ENCODE measurements at places on chromosomes 11 and 22.

DNA sequence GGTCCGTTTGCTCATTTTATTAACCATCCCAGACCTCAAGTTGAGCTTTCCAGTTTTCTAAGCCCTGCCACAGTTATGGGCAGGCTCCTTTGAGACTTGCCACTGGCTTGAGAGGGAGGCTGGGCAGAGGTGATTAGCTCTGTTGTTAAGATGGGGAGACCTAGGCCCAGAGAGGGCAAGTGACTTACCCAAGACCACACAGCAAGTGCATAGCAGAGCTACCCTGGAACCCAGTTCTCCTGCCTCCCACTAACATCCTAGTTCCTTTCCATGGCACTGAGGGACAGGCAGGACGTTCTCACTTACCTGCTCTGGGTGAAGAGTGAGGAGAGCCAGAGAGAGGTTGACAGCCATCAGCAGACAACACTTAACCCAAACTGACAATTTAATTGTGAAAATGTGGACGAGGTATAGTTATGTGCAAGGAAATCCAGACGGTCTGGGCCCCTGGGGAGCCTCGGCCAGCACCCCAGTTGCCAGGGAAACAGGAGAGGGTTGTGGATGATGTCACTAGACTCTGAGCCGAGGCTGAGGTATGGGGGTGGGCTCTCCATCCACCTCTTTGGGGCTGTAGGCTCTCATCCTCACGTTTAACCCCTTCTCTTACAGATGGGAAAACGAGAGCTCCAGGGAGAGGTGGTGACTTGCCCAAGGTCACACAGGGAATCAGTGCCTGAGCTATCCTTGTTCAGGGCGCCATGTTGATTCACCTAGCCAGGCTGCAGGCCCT lies 12.3 kb upstream of the WNT11 start:
- DNase-seq, result no peak

DNA sequence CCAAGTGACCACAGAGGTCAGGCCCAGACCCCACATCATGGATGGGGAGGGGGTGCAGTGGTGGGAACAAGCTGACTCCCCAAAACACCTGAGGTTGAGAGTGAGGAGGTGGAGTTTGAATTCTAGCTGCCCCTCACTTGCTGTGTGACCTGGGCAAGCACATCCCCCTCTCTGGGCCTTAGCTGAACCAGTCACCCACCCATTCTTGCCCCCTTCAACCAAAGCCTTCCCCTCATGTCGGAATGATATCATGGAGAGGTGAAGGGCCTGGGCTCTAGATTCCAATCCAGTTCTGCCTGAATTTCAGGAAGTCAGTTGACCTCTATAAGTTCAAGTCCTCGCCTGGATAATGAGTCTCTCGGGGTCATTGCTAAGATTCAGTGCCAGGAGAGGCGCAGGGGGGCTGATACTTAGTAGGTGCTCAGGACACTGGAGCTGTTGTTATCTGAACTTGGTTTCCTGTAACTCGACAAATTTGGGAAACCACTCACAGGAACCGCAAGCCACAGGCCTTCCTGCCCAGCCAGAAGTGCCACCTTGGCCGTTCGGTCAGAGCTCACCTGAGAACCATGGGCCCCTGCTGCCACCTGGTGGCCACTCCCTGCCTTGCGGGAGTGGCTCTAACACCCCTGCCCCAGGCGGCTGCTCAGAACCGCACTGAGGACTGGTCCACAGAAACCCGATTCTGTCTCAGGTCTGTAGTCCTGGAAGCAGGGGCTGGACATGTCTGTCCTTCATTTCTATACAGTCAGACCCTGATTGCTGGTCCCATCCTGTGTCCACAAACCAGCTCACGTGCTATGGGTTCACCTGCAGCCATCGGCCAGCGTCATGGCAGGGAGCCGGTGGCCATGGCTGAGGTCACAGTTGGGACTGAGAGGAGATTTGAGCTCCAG lies 6.9 kb downstream of the CDC42EP1 start:
- DNase-seq, result peak; percentile 87

GRCh38 chr11:45843158-45843924 lies 3.9 kb upstream of the CRY2 start:
- peak; percentile 98 for DNase-seq

GRCh38 chr22:30043161-30043560 lies 37.1 kb upstream of the HORMAD2 start:
- no peak for DNase-seq

GRCh38 chr22:40679964-40680818 lies 907 bp downstream of the MCHR1 start:
- peak; percentile 5 for DNase-seq

DNA sequence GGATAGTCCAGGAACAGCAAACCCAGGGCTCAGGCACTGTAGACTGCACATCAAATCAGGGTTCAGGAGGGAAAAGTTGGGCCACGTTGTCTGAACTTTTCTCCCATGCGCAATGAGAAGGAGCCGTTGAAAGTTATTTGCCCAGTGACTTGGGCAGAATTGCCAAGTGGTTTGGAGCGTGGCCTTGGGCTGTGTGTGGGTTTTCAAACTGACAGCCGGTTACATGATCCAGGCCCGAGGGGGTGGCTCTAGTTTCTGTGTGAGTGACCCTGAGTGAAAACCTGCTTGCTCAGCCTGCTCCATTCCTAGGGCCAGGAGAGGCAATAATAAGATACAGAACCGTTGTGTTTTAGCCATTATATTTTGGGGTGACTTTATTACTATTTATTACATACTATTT lies 20.3 kb downstream of the MB start:
- no peak for DNase-seq

GRCh38 chr11:2752923-2753322 lies 53.1 kb upstream of the KCNQ1OT1 start:
- no peak for DNase-seq

DNA sequence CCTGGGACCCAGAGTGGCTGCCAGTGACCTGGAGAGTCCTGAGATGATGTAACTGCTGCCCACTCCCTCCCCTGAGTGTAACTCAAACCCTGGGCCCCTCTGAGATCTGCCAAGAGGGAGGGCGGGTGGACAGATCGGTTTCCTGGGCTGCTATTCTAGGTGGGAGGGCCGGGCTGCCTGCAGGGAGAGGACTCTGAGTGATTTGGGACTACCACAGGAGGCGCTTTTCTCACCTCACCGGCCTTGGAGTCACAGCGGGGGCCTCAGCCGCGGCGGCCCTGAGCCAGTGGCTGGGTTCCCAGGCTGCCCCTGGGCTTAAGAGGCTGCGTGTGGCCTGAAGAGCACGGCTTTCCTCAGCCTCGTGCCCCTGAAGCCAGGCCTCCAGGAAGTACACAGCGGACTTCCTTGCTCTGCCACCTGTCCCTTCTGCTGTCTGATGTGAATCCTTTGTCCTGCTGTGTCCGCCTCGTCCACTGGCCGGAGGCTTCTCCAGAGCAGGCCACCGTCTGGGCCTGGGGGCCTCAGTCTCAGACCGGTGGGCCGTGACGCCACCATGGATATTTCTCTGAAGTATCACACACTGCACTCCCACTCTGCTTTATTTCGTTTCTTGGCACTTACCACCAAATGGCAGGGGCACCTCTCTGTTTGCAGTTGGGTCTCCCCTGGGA lies 11.5 kb downstream of the RELT start:
- no peak for DNase-seq

- DNase-seq, result no peak
Measured at GRCh38 chr11:11411401-11411985, 58.4 kb upstream of the CSNK2A3 start.

DNA sequence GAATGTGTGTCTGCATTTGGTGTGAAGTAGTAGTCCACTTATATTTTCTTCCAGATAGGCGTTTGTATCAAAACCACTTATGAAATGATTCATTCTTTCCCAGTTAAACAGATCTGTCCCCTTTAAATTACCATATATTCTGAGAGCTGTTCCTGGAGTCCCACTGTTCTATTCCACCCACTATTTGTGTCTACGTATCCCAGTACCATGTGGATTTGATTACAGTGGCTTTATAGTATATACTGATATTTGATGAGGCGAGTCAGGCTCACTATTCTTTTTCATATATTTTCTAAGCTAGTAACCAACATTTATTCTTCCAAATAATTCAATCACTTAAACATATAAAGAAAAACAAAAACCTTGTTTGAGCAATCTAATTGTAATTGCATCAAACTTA lies 81.9 kb upstream of the RASSF10 start:
- no peak for DNase-seq

GRCh38 chr11:129959687-129960086 lies 42.9 kb downstream of the PRDM10 start:
- DNase-seq, result no peak

GRCh38 chr22:44577391-44578109 lies 79.5 kb upstream of the RTL6 start:
- no peak for DNase-seq

GRCh38 chr11:84740050-84740449 lies 887.1 kb downstream of the DLG2 start:
- no peak for DNase-seq

DNA sequence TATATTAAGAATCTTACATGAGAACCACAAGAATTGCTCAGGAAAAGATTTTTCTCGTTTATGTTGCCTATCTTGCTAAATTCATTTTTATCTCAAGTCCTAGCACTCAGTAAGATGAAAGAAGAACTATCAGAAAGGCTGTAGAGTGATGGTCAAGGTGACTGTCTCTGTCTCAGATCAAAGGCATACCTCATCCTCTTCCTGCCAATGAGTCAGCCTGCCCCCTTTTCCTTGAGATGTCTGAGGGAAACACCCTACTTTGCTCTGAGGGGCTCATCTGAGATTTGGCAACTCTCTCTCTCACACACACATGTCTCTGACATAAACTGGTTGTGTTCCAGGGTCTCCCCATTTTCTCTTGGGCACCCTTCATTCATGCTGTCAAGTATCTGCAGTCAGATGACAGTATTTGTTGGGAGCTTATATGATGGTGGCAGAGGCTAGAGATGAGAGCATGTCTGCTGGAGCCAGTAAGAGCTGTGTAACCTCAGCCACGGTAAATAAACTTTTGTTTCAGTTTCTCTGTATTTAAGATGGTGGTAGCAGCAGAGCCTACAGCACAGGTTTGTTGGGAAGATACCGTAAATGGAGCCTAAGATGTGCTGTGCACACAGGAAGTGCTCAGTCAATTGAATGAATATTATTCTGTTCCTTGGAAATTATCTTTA lies 1.6 kb downstream of the MMP27 start:
- DNase-seq, result no peak

- peak; percentile 81 for DNase-seq
Measured at GRCh38 chr11:92295175-92296137, 70.8 kb downstream of the FAT3 start.

- DNase-seq, result no peak
Measured at GRCh38 chr11:44868455-44869421, 81.9 kb downstream of the TP53I11 start.

GRCh38 chr11:68211546-68211945 lies 1.6 kb downstream of the KMT5B start:
- DNase-seq, result peak; percentile 68

DNA sequence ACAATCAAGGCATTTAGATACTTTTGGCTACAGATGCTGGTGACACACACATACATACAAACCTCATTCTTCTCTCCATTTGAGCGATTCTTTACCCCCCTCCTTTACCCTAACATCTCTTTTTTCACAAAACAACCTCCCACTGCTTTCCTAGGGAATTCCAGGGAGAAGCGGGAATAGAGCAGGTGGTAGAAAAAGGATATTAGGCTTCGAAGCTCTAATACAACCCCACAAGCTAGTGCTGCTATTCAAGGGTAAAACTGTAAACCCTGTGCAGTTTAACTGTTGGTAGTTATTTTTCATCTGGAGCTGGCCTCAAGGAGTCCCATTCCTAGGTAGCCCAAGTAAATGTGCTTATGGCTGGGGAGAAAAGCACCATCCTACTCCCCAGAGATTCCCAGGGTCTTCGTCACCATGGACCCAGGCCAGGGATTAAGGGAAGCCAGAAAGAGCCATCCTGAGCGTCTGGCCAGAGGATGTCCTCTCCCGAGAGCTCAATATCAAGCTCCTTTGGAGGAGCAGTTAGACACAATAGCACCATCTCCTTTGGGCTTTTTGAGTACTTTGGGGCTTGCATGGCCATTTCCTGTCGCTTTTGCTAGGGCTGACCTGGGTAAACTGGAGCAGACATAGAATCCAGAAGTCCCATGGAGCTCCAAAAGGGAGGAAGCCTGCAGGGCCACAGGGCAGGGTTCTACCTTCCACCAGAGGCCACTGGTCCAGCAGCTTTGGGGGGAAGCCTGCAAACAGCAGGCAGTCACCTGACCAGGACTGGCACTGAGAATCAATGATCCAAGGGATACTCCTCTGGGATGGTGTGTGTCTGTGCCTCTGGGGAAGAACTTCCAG lies 3.1 kb downstream of the MAML2 start:
- no peak for DNase-seq

GRCh38 chr22:25482091-25482760 lies 82.2 kb upstream of the GRK3 start:
- no peak for DNase-seq

GRCh38 chr11:94586546-94586945 lies 19.4 kb downstream of the PIWIL4 start:
- no peak for DNase-seq

DNA sequence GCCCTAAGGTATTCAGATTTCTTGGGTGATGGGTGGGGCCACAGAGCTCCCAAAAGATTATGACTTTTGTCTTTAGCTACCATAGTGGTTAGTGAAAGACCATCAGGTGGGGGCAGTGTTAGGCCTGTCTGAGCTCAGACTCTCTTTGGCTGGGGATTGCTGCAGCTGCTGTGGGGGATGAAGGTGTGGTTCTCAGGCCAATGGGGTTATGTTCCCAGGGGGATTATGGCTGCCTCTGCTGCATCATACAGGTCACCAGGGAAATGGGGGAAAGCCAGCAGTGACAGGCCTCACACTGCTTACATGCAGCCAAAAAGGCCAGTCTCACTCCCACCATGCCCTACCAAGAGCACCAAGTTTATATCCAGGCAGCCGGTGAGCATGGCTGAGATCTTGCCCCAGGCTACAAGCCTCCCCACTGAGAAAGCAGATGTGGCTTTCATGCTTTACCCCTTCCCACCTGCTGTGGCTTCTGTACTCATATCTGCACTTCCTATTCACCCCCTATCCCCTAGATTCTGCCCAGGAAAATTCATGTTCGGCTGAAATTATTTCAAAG lies 24.8 kb downstream of the CNTF start:
- DNase-seq, result no peak

GRCh38 chr11:65301491-65302329 lies 13.0 kb upstream of the CDC42EP2 start:
- peak; percentile 24 for DNase-seq

GRCh38 chr11:47564933-47565339 lies 463 bp upstream of the PTPMT1 start:
- no peak for DNase-seq

DNA sequence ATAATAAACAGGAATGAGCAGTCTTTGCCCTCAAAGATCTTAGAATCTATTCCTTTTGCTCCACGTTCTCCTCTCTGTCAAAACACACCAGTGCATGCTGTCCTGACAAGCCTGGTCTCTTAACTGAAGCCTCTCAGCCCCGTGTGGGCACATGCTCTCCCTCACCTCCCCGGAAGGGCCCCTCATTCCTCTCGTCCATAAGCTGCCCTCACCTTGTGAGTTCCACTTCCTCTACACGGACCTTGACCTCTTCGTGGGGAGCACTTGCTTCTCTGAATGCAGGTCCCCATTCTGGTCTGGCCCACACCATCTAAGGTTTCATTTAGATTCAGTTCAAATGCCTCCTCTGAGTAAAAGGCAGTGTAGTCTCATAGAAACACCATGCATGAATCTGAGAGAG lies 412.3 kb upstream of the SYN3 start:
- no peak for DNase-seq

- DNase-seq, result no peak
Measured at GRCh38 chr22:26610072-26610958, 7.5 kb downstream of the CRYBB1 start.

- DNase-seq, result no peak
Measured at GRCh38 chr11:123217897-123218296, 22.8 kb upstream of the CLMP start.

GRCh38 chr22:17412232-17412631 lies 43.0 kb downstream of the CECR2 start:
- DNase-seq, result no peak
